ENCODE measurements at places on chromosomes 7 and 10.

DNA sequence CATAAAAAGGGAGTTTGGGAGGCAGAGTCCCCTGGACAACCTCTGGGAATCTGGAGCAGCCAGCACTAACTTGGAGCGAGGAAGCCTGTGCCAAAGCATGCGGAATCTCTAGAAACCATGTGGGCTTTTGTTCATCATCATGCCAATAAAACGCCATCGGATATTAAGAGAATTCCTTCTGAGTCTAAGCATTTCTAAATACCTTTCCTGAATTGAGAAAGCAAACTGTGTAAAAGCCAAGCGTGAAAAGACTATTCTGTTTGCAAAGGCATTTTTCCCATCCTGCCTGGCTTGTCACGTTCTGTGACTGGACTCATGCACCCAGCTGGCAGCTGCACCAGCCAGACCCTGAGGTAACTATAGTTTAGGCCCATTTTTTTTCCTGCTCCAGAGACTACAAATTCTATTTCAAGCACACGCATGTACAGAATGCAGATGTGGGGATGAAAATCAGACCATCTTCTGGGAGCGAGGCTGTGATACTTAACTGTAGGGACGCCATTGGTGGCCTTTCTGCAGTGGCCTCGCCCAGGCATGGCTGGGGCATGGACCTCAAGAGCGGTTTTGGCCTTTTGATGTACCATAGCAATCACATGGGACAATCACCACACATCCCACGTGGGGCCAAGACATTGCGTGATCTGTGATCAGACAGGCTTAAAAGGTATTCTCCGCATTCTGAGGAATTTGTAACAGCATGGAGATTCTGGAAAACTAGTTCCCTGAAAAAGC is 218.9 kb downstream of the KIAA1217 start:
- DNase-seq = no peak

DNA sequence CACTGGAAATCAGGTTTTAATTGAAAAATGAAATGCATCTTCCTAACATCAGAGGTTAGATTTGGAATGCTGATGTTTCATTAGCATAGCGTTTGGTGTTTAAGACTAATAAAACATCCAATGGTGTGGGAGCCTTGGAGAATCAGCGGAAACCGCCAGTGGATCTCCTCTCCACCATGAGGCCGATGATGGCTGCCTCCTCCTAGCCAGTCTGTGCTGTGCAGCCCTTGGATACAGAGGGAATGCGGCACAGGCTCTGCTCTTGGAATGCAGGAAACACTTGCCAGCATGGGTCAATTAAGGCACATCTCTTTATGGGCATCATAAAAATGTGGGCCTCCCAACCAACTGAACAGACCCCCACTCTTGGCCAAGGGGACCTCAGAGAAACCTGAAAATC is 259.9 kb downstream of the GLRX3 start:
- no peak for DNase-seq

GRCh38 chr10:104323760-104324201 is 14.5 kb downstream of the ITPRIP start:
- DNase-seq = no peak

GRCh38 chr7:123999703-124000102 is 33.2 kb downstream of the TMEM229A start:
- DNase-seq = no peak

DNA sequence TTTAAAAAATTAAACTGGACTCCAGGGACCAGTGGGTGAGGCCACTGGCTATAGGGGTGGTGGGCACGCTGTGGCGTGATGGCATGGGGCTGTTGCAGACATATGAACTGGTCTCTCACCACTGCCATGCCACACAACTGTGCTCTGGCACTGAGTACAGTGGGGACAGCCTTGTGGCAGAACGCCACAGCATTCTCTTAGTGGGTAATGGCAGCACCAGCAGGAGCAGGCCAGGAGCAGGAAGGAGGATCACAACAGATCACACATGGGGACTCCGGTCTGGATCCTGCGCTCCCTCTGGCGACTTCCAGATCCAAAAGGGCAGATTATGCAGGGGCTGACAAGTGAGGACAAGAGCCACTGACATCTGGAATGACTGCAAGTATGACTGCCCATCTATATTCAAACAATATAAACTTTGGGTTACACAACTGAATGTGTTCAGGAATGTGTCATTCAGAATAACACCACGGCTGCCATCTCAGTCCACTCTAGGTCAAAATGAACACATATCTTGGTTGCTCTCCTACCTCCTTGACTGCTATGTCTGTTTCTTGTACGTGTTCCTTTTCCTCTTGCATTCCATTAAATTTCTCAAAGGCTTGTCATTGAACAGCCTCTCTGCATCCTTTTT is 176.0 kb downstream of the KMT2E start:
- no peak for DNase-seq

GRCh38 chr10:93064874-93065660 is 4.5 kb downstream of the CYP26C1 start:
- no peak for DNase-seq
